ENCODE measurements at places on chromosomes 11 and 22.

DNA sequence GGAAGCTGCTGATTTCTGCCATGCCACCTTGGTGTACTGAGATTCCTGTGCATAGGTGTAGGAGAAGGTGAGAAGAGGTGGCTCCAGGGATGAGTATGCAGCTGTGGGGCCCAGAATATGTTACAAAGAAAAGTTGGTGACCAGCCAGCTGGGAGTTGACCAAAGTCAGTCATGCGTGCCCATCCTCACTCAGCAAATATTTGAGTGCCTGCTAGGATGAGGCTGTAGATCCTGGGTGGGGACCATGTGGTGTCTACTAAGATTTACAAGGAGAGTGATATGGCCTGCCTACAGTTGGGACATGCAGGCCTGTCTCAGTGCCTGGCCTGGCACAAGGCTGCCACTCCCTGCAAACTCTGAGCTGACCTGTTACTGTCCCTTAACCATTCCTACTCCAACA is 19.4 kb downstream of the RNF185 start:
- no peak for DNase-seq

GRCh38 chr22:43722444-43722843 is 89.7 kb downstream of the EFCAB6 start:
- DNase-seq = no peak

- DNase-seq = no peak
Observed at GRCh38 chr22:49193348-49193747, 634.3 kb downstream of the BRD1 start.

DNA sequence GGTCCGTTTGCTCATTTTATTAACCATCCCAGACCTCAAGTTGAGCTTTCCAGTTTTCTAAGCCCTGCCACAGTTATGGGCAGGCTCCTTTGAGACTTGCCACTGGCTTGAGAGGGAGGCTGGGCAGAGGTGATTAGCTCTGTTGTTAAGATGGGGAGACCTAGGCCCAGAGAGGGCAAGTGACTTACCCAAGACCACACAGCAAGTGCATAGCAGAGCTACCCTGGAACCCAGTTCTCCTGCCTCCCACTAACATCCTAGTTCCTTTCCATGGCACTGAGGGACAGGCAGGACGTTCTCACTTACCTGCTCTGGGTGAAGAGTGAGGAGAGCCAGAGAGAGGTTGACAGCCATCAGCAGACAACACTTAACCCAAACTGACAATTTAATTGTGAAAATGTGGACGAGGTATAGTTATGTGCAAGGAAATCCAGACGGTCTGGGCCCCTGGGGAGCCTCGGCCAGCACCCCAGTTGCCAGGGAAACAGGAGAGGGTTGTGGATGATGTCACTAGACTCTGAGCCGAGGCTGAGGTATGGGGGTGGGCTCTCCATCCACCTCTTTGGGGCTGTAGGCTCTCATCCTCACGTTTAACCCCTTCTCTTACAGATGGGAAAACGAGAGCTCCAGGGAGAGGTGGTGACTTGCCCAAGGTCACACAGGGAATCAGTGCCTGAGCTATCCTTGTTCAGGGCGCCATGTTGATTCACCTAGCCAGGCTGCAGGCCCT is 12.3 kb upstream of the WNT11 start:
- no peak for DNase-seq

DNA sequence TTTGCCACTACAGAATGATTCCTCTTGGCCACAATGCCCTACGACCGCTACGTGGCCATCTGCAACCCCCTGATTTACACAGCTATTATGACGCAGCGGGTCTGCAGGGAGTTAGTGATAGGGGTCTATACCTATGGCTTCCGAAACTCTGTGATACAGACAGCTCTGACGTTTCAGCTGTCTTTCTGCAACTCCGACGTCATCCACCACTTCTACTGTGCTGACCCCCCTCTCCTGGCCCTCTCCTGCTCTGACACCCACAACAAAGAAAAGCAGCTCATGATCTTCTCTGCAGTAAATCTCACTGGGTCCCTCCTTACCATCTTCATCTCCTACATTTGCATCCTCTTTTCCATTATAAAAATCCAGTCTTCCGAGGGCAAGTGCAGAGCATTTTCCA is 52.3 kb upstream of the OR5P2 start:
- no peak for DNase-seq

- DNase-seq = no peak
Observed at GRCh38 chr22:38132794-38133193, 22.3 kb upstream of the BAIAP2L2 start.

DNA sequence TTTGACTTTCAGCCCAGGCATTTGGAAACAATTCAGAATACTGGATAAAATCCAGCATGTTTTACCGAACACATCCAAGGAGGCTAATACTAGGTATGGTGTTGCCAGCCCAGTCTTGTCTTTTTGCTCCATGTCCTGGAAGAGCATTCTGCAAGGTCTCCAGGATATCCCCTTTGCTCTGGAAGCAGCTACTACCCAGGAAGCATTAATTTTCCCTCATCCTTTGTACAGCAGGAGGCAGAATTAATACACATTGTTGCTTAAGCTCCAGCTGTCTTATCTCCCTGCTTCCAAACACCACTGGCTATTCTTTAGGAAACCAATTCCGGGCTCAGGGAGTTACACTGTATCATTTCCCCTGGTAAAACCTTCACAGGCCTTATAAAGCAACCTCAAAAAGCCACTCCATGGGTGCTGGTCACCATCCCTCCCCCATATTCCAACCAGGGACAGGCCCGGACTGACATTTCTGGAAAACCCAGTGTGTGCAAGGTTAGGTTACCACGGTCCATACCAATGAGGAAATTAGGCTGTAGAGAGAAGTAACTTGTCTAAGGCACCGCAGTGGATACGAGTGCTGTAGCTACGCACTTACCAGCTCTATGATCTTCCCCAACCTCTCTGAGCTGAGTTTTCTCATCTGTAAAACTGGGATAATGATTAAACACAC is 1.5 kb upstream of the UBASH3B start:
- DNase-seq = no peak

GRCh38 chr11:61872935-61873565 is 18.3 kb downstream of the FADS3 start:
- no peak for DNase-seq

DNA sequence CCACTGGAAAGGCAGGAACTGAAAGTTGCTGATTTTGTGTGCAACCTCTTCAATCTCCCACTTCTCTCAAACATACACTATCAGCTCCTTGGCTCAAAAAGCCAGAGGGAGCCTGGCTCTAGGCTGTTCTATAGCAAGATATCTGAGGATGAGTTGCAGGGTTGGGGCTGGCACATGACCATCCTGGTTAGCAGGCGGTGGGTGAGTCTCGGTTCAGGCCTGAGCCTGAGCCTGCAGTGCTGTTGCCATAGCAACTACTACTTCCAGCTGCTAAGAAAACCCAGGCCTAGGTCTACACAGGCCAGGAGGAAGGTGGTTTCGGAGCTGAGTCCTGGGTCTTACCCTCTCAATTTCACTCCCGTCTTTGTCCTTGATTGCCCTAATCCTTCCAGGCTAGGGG is 39.0 kb downstream of the CWC15 start:
- no peak for DNase-seq

DNA sequence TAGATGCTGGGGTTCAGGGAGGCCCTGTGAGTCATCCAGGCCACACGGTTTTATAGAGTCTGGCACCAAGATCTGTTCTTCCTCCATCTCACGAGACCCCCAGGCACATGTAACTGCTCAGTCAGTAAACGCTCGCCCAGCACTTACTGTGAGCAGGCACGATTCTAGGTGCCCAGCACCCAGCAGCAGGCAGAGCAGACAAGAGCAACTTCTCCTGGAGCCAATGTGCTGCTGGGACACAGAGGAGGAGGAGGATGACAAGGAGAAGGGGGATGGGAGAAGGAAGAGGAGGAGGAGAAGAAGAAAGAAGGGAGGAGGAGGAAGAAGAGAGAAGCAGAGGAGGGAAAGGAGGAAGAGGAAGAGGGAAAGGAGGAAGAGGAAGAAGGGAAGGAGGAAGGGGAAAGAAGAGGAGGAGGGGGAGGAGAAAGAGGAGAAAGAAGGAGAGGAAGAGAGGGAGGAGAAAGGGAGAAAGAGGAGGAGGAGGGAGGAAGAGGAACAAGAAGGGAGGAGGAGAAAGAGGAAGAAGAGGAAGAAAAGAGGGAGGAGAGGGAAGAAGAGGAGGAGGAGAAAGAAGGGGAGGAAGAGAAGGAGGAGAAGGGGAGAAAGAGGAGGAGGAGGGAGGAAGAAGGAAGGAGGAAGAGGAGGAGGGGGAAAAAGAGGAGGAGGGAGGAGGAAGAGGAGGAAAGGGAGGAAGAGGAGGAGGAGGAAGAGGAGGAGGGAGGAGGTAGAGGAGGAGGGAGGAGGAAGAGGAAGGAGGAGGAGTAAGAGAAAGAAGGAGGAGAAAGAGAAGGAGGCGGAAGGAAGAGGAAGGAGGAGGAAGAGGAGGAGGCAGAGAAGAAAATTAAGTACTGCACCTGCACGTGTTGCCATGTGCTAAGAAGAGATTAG is 77.6 kb upstream of the RTL6 start:
- DNase-seq = no peak

GRCh38 chr11:47863189-47863897 is 15.2 kb upstream of the NUP160 start:
- no peak for DNase-seq

DNA sequence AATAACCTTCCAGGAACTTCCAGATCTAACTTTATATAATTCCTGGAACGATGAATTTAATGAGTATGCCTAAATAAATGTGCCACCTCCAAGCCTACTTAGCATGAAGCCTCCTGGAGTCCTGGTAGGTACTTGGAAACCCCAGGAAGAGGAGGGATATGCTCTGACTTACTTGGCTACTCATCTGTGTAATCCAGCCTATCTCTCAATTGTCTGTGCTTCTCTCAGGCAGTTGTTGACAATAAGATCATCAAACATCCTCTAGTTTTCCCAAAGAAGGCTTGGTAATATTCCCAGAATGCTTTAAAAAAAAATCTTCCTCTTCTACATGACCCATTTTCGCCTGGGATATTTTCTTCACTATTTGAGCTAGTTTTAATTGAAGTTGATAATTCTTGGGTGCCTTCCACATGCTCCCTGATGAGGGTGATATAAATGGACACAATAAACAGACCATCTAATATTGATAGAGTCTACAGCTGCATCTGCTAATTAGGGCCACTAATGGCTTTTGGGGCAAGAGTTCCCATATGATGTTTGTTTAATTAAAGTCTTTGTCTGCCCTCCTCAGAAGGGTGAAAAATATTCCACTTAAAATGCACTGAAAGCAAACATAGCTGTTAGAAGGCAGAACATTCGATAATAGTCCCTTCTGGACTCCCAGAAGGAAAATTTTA is 75.5 kb upstream of the RAB38 start:
- DNase-seq = no peak

DNA sequence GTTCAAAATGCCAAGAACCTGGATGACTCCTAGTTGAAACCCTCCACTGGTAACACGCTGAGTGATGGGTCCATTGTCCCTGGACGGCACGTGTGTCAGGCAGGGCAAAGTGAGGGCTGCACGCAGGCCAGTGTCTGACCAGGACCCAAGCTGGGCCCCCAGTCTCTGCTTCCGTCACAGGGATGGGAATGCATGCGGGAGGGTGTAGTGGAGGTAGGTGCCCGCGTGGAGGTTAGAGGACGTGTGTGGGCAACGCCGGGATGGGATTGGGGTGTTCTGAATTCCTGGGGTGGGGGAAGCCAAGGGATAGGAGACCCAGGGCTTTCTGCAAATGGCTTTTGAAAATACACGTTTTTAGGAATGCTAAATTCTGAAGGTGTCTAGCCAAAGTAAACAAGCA is 943.3 kb downstream of the BRD1 start:
- DNase-seq = no peak

- DNase-seq = no peak
Observed at GRCh38 chr11:1691878-1692707, 4.9 kb upstream of the KRTAP5-6 start.

- DNase-seq = no peak
Observed at GRCh38 chr11:62881579-62882430, 1.1 kb downstream of the SLC3A2 start.

GRCh38 chr11:83185767-83186166 is 7.7 kb upstream of the ANKRD42 start:
- no peak for DNase-seq

DNA sequence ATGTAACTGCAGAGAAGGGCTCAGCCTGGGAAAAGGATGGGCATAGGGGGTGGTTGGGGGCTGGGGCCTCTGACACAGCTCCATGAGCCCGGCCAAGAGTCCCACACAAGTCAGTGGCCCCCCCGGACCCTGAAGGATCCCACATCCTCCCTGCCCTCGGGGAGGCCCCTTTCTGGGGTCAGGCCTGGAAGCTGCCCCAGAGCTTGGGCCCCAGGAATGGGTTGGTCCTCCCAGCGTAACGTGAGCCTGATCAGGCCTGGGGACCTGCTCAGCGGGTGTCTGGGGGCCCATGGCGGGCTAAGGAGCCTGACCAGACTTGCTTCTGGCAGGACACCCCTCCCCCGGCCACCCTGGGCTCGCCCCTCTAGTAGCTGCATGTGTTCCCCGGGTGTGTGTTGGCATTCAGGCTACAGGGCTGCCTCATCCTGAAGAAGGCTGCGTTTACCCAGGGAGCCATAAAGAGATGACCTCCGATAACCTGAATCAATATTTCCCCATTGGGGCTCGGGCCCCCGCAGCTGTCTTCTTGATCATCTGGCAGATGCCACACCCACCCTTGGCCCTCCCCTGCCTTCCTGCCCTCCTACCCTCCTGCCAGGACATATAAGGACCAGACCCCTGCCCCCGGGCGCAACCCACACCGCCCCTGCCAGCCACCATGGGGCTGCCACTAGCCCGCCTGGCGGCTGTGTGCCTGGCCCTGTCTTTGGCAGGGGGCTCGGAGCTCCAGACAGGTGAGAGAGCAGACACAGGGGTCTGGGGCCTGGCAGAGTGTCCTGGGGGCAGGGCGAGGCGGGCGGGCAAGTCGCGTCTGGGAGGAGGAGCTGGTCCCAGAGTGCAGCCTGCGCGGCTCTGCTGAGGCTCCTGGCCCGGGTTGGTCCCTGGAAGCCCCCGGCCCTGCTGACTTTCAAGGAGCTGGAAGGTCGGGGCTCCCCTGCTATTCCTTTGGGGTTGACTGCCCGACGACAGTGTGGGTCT is at the start of gene MUC2:
Gene MUC2 (plus strand): TSS at position 631 of the 978 bp plus-strand sequence.
- no peak for DNase-seq

GRCh38 chr11:26228778-26229177 is 103.2 kb upstream of the ANO3 start:
- DNase-seq = no peak

DNA sequence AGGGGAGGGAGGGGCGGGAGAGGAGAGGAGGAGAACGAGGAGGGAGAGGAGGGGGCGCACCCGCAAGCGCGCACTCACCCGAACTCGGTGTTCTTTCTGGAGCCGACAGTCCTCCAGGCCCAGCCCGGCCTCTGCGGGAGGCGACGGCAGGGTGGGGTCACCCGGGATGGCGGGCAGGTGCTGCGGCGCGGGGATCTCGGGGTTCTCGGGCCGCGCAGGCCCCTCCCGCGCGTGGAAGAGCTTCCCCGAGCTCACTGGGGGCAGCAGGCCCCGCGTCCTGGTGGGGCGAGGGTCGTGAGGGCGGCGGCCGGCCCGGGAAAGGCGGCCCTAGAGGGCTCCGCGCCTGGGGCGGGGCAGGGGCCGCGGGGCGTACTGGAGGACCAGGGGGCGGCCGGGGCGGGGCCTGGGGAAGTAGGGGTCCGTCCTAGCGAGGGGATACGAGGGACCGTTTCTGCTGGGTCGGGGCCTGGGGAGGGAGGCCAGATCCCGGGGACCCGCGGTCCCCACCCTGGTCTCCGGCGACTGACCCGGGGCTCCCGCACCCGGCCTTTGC is 5.2 kb downstream of the LMNTD2 start:
- no peak for DNase-seq

Data from stimulated activated effector memory CD8-positive, alpha-beta T cell treated with anti-CD3 and anti-CD28 coated beads, Interleukin-12 subunit alpha, Interleukin-12 subunit beta, amount 100 ng/mL, for 72 hours (primary cell).